H7 (cell line): ENCODE measurements at places on chromosomes 2 and 18. TPM values are rescaled to one million over a fixed set of nuclear protein-coding genes. Genes with fewer than 3 reads are reported as not detected.

GRCh38 chr2:178529194-178529593, 48.9 kb downstream of the PLEKHA3 start:
- no peak for DNase-seq

- no peak for DNase-seq
Measured at GRCh38 chr2:127589358-127589757, 53.9 kb downstream of the MYO7B start.

DNA sequence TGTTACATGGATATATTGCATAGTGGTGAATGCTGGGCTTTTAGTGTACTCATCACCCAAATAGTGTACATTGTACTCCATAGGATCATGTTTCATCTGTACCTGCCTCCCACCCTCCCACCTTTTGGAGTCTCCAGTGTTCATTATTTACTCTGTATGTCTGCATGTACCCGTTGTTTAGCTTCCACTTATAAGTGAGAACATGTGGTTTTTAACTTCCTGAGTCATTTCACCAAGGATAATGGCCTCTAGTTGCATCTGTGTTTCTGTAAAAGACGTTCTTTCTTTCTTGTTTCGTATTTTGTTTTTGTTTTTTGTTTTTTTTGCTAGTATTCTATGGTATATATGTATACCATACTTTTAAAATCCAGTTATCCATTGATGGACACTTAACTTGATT, 107.5 kb downstream of the MSTN start:
- no peak for DNase-seq

- DNase-seq = peak; percentile 79
Measured at GRCh38 chr18:23135550-23136325, 453 bp downstream of the CABLES1 start.

DNA sequence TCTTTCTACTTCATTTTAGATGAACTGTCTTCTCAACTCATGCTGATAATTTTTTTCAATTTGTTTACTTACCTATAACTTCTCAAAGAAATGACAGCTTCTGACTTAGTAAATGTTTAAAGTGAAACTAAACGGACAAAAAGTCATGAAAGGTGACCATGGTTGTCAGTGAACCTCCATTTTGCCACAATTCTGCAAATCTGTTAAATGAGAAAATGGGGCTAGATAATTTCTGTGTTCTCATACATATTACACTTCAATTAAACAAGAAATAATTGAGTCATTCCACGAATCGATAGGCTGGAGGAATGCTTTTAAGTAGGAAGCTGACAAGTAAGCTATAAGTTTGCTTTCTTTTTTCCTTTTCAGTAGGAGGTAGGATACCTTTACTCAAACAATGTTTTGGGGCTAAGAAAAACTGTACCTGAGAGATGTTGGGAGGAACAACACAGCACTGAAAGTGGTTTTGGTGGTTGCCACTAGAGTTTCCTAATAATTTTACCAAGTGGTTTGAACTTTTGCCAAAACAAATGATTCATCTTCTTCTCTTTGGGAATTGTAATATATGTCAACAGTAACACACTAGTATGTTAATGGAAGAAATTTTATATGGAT, 17.1 kb downstream of the DYNAP start:
- DNase-seq = no peak

DNA sequence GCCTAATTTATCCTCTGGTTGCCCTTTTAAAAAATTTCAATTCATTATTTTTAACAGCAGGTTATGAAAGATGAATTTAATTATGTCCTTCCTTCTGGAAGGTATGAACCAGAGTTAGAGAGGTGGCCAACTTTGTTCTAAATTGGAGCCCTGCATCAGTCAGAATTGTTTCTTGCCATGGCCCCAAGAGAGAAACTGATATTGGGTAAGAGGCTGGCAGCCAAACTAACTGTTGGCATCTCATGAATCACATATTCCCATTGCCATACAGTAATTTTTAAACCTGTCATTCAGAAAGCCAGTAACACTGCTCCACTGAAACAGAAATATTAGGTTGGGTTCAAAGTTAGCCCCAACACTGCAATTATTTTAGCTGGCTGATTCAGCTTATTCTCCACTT, 67.4 kb downstream of the SMAD2 start:
- no peak for DNase-seq

The CABLES1 gene
- 9.6 and 22.5 TPM in 2 replicates for total RNA-seq

The DNER gene
- total RNA-seq = 0.70 and 1.0 TPM in 2 replicates
